Activated naive CD4-positive, alpha-beta T cell treated with anti-CD3 and anti-CD28 coated beads, Interleukin-2, amount 50 U/mL, for 72 hours (primary cell): ENCODE measurements at places on chromosomes 3 and 15. TPM values are rescaled to one million over a fixed set of nuclear protein-coding genes. Genes with fewer than 3 reads are reported as not detected.

PFKFB4 gene
- 6.3 TPM for total RNA-seq

ISLR gene
- not detected for total RNA-seq

PDCD10 gene
- 60.3 TPM for total RNA-seq

FBXW12 gene
- not detected for total RNA-seq

RPP25 gene
- total RNA-seq: 6.6 TPM

CATSPER2 gene
- 8.1 TPM for total RNA-seq

TM4SF4 gene
- total RNA-seq: not detected

OR5K2 gene
- not detected for total RNA-seq

ELL3 gene
- 4.5 TPM for total RNA-seq

- no peak for DNase-seq
These were observed 23.9 kb downstream of the EHD4 start for GRCh38 chr15:41948490-41948889.

DNA sequence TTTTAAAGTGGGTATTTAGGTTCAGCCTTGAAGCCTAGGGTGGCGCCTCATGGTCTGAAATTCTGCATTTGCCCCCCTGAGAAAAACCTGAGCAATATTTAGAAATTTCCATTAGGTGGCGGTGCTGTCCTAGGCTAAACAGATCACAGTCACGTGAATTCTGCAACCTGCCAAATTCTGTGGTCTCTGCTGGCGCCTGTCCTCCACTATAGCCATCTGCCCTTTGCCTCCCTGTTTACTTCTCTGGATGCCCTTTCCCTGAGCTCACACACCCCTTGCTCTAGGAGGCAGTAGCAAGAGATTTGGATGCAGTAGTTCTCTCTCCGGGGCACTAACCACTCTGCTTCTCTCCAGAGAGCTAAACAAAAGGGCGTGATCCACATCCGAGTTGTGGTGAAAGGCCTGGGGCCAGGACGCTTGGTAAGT is 9.1 kb downstream of the MRPS11 start:
- no peak for DNase-seq

- no peak for DNase-seq
These were observed 58.1 kb upstream of the FOXP1 start for GRCh38 chr3:71641674-71642073.

DNA sequence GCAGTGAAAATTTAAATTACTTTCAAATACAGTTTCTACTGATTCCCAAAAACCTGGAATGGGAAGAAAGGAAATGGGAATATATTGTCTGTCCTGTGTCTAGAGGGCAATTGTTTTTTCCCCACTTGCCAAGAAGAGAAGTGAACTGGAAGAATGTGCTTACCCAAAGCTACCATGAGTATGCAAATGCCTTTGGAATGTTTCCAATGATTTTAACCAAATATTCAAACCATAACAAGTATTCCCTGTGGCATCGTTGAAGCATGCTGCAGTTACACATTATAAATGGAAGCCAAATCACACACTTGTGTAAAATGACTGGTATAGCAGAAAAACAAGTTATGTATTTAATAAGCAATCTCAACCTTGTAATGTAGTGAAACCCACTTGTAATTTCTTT is 368.2 kb downstream of the GBE1 start:
- DNase-seq: no peak

- peak; percentile 58 for DNase-seq
These were observed 307.9 kb upstream of the CBLB start for GRCh38 chr3:106176734-106177133.

DNA sequence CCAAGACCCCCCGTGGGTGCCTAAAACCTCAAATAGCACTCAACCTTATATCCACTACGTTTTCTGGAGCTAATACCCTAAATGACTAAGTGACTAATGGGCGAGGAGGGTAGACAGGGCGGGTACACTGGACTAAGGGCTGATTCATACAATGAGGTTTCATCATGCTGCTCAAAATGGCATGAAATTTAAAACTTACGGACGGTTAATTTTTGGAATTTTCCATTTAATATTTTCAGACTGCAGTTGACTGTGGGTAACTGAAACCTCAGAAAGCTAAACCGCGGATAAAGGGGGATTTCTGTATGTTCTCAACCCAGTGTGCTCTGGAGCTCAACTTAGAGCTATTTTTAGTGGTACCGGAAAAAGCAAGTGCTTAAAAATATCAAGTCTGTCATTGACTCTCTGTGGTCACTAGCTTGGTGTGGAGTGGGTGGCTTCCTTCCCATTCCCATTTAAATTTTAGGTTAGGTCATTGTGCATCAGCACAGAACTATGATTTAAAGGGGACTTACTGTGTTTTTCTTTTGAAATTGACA is 72.9 kb downstream of the LRRC28 start:
- no peak for DNase-seq

DNA sequence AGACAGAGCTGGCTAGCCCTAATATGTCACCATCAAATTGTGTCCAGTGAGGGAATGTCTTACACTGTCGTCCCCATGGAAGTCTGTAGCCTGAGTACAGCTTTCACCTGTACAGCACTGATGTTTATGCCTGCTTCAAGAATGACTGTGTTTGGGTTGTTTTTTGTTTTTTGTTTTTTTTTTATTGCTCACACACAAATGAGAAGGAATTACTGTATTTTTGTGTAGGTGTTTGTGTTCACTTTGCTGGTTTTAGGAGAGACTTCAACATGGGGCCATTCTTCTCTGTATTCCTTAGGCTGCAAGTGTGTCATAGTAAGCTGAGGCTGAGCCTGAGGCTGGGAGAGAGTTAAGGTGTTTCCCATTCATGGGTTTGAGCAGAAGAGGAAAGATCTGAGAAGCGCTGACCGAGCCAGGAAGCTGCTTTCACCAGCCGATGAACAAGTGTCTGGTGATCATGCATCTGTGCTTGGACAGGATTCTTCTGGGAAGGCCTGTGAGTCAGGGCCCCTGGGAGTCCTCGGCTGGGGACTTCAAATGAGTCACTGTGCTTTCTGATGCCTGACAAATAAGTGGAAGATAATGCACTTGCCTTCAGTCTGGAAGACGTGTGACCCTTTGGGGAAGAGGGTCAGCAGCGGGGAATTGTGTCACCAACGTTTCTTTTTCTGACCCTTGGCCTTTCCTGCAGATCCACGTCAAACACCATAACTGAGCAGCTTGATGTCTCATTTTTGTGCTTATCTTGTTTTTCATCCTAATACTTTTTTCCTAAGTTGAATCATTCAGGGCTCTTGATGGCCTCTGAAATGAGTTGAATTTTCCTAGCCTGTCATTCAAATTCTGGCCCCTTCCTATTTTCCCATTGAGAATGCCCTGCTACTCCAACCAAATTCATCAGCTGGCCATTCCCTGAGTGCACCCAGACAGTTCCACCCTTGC is 36.7 kb upstream of the ZBTB38 start:
- DNase-seq: no peak

DNA sequence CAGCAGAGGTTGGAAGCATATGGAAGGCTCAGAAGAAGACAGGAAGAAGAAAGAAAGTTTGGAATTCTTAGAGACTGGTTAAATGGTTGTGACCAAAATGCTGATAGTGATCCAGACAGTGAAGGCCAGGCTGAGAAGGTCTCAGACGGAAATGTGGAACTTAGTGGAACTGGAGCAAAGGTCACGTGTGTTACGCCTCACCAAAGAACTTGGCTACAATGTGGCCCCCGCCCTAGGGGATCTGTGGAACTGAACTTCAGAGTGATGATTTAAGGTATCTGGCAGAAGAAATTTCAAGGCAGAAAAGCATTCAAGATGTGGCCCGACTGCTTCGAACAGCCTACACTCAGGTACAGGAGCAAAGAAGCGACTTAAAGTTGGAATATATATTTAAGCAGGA is 83.1 kb downstream of the MYO5A start:
- DNase-seq: no peak

- no peak for DNase-seq
These were observed 179.8 kb upstream of the SLC2A2 start for GRCh38 chr3:171206283-171206682.

- DNase-seq: no peak
These were observed 9.2 kb upstream of the CHST2 start for GRCh38 chr3:143110371-143110770.

GRCh38 chr3:138213398-138214085 is 26.4 kb downstream of the ARMC8 start:
- DNase-seq: no peak

DNA sequence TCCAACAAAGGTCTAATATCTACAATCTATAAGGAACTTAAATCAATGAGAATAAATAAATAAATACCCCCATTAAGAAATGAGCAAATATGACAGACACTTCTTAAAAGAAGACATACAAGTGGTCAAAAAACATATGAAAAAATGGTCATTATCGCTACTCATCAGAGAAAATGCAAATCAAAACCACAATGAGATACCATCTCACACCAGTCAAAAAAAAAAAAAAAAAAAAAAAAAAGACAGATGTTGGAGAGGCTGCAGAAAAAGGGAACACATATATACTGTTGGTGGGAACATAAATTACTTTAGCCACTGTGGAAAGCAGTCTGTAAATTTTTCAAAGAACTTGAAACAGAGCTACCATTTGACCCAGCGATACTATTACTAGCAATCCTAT is 31.6 kb upstream of the OR5H6 start:
- no peak for DNase-seq

DNA sequence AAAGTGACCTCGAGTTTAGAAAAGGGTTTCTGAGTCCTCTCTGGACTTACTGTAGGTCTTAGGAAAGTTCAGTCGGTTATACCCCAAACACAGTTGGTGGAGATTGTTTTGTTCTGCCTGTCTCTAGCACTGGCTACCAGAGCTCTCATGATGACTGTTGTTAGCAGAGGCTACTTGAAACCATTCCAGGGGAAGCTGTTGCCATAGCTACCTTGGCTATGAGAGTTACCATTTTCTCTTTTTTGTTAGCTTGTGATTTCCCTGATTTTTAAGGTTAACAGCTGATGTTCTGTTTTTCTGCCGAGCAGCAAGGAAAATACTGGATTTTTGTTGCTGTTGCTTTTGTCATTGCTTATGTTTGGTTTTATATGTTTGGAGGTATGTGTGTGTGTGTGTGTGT is 26.7 kb downstream of the ABHD2 start:
- no peak for DNase-seq

DNA sequence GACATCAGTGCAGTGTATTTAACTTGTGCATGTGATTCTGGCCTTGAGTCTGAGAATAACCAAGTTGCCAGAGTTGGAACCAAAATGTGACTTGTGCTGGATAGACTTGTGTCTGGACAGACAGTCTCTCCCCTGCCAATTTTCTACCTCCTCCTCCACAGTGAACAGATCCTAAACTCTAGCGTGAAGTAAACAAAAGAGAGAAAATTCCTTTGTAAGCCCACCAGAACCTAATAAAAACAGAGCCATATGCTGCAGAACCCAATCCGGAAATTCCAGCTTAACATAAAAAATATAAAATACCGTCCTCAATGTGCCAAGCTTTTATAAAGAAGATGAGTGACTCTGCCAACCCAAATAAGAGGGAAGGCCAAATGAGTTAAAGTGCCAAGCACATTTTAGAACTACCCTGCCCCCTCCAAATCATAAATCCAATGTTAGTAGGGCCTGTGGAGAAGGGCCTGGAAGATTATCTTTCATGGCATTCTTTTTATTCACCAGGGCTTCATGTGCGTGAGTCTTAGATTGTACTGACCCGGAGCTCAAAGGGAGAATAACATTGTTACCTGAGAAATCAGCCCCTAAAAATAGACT is 344.6 kb upstream of the PROK2 start:
- DNase-seq: no peak

DNA sequence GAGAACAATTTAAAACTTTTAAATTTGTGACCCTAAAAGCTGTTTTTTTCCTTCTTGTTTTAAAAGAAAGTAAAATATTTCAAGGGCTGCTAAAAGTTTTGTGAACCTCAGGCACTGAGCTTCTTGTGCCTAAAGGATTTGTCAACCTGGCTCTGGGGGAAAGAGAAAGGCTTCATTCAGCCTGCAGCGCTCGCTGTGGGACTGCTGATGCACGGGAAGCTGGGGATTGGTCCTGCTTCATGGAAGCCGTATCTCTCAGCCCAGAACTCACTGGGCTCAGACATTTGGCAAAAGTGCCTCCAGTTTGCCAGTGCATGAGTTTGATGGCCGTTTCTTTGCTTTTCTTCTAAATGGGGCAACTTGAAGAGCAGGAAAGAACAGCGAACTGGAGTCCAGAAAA is 30.8 kb downstream of the TPRG1 start:
- no peak for DNase-seq

GRCh38 chr15:39884351-39884750 is 35.7 kb downstream of the GPR176 start:
- no peak for DNase-seq

DNA sequence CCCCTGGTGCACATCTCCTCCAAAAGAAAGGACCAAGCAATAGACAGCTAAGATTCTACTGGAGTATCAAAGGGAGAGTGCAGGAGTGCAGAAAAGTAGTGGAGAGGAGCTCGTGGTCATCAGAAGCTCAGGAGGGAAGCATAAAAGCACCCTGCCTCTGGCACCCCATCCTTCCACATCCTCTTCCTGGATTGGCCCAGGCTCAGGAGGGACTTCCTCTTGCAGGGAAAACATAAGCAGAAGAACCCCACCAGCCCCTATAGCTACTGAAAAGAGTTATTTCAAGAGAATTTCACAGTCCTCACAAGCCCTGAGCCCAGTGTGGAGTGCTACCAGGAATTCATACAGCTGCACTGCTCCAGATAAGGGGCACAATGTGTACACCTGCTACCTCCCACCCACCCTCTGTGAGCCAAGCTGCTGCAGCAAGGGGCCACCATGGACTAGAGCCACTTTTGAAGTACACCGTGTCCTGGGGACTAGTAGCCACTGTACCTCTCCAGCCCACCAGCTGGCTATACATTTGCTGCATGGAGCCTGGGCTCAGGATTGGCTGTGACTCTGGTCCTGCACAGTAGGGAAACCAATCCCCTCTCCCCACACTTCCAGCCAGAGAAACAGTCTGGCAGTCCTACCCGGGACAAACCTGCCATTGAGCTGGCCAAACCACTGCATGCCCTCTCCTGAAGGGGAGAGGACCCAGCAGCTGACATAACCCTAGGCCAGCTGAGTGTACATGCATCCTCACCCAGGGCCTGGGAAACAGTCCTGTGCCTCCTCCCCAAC is 43.0 kb downstream of the CD200R1 start:
- DNase-seq: no peak

GRCh38 chr15:39918688-39919385 is 1.2 kb downstream of the GPR176 start:
- DNase-seq: no peak

DNA sequence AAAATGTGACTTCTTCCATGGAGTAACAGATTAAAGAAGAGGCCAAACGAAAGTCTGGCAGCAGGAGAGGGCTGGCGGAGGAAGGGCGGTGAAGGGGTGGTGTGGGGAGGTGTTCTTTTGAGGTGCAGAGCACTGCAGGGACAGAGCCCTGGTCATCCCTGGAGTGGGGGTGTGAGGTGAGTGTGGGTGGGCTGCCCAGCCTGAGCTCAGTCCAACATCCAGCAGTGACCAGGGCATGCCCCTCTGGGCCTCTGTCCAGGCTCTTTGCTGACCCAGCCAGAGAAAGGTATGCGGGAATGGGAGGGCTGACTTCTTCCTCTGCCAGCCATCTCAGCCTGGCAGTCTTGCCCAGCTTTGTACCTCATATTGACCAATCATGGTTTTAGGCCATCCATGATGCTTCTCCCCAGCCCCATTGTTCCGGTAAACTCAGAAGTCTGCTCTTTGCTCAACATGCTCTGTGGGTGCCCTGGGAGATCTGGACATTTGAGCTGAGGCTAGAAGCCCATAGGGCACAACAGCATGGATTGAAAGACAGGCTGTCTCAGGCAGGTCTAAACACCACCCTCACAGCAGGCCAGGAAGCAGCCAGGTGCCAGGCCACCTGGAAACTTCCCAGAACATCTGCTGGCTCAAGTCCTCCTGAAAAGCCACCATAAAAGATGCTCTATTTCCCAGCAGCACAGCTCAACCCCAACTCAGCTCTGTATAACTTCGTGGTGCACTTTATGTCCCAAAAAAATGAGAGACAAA is 25.9 kb upstream of the CXCR6 start:
- no peak for DNase-seq

GRCh38 chr15:52240166-52240565 is 49.0 kb upstream of the GNB5 start:
- no peak for DNase-seq
